HTR-8/SVneo (cell line): ENCODE measurements at places on chromosomes 6 and 20.

DNA sequence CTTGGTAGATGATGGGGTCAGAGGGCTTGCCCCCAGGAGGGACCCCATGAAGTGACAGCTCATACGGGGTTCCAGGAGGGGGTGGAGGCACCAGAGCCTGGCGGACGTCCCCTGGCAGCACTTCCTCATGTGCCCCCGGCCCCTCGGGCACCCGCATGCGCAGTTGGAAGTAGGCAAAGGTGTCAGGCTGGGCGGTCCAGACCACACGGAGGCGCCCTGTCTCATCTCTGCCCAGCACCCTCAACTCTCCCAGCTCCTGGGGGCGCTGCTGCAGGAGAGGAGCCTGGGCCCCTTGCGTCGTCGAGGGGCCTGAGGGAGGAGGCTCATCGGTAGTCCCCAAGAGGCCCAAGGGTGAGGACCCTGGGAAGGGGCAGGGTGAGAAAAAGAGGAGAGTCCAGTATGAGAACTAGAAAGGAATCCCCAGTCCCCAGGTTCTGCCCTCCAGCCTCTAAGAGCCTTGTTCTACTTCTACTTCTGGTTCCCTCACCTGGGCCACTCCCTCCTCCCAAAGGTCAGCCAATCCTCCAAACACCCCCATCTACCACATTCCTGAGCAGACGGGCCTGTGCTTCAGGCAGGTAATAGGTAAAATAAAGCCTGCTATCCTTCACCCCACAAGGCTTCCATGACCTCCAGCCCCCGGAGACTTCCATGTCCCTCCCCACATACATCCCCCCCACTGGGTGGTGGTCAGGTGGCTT is 23.2 kb downstream of the TNXB start:
- no peak for DNase-seq

- no peak for DNase-seq
Measured at GRCh38 chr6:78253618-78254017, 600.8 kb downstream of the MEI4 start.

DNA sequence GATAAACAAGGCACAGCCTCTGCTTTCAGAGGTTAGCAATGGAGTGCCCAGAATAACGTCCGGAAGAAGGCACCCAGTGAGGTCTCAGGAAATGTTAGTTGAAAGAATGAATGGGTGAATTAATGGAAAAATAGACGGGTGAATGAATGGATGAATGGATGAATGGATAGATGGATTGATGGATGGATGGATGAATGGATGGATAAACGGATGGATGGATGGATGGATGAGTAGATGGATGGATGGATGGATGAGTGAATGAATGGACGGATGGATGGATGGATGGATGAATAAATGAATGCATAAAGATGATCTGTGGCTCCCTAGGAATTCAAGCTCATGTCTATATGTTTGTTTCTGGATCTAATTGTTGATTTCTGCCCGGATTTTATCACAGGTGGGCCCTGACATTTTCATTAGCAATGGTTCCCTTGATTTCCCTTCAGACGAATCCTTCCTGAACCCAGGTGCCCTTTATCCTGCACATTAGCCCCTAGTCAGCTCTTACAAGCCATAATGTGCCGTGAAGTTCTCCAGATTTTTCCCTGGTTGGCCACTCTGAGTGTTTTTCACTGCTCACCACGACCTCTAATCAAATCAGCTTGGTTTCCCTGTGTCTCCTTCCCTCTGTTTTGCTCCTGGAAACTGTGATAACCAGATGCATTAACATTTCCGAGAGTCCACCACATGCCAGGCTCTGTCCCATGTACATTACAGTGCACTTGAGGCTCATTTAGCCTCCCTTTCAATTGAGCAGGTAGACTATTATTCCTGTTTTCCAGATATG is 22.2 kb downstream of the TSHZ2 start:
- no peak for DNase-seq

- DNase-seq, result no peak
Measured at GRCh38 chr6:146315381-146316174, 228.1 kb upstream of the RAB32 start.

DNA sequence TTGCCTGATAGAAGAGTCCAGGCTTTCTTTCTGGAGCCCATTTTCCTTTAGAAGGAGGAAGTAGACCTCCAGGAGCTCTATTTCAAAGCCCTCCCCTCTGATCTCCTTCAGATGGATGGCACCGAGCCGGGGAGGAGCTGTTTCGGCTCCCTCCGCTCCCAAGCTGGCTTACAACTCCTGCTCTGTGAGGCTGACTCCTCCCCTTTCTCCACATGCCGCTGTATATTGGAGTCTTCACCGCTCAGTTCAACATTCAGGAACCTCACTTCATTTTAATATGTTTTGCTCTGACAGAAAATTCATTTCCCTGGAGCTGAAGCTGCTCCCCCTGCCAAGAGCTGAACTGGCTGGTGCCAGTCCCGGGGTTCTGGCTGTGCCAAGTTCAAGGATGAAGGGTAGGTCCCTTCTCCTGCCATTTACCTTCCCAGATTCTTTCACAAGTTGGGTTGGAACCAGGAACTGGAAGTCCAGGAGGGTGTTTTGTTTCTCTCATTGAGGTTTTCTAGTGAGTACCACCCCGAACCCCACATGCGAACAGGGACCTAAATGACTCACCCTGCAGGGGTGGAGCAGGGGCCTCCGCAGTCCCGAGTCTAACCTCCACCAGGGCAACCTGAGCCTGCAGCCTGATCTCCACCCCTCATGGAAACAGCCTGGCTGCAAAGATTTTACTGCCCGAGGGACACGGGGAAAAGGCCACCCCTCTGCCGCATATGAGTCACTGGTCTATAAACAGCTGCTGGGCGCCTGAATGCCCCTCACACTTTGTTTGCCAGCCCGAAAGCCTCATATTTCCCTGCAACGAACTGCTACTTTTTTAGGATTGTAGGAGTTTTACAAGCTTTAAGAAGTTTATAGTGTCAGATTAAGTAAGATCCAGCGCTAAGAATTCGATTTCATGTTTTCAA is 68.6 kb upstream of the FOXA2 start:
- DNase-seq, result no peak

GRCh38 chr6:34295721-34296120 is 46.9 kb upstream of the SMIM29 start:
- DNase-seq, result no peak

DNA sequence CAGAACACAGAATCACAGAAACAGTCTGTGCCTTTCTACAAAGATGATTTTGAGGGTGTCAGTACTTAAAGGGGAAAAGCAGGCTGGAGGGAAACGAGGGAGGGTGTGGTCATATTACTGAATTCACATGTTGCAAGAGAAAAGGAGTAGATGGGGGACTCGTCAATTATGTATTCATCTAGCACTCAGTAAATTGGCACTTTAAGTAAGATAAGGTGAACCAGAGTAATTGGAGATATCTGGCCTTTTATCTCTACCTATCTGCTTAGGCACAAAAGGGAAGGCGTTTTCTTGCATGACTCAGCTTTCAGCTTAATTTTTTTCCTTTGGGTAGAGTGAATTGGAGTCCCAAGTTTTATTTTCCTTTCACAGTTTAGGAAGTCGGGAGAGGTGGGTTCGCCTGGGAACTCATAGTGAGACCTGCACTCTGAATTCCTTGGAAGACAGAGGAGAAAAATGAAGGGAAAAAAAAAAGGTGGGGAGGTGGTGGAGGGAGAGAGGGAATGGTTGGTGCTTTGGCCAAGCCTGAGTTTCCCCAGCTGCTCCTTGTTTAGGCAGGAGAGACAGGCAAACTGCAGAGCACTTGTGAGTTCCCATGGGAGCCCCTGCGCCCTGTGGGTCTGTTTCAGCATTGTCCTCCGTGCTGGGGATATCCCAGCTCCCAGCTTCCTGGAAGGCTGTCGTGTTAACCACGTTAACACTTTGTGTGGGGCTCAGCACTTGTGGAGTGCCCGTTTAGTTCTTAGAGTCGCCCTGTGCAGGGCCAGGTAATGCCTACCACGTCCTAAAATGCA is 19.7 kb upstream of the GTSF1L start:
- no peak for DNase-seq

DNA sequence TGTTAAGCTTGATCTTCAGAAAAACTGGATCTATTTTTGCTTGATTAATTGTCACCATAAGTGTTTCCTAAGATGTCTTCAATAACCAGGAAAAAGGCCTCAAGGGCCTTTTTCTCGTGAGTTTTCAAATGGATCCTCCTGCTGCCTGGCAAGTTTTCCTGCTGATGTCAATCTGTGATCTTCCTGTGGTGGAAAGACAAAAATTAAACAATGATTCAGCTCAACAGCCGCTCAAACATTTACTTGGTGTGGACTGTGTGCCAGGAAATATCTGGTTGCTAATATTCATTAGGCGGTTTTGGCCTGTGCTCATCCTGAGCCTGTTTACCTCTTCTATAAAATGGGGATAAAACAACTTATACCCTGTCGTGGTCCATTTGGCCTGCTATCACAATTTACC is 35.4 kb upstream of the SSTR4 start:
- no peak for DNase-seq

DNA sequence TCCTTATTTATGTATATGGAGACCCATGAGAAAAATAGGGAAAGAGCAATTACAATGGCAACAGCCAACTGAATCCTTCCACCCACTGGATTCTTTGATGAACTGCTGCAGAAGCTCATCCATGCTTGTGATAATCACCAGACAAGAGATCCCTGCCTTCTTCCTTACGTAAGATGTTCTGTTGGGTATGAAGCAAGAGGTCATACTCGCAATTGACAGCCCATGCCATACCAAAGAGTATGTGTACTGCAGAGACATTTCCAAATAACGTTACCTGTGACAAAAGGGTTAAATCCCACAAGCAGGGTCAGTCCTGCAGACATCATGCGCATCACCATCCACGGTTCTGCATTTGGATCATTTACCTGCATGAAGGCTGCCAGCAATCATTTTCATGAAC is 27.8 kb downstream of the ELOVL5 start:
- no peak for DNase-seq

DNA sequence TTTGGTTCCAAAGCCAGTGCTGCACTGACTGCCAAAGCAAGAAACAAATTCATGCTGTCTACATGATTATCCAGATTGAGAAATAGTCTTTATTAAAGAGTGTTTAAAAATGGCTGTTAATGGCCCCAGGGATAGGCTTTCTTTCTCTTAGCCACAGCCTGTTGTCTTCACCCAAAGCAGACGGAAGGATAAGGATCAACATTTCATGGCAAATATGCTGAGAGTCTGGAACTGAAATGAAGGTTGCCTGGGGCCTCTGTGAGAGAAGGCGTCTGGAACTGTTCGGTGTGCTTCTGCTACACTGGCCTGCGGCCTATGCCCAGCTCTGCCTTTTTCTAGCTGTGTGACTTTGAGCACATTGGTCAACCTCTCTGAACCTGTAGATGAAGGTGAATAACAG is 373.0 kb upstream of the ZFP64 start:
- DNase-seq, result no peak

GRCh38 chr6:68339488-68340131 is 295.5 kb upstream of the ADGRB3 start:
- DNase-seq, result no peak

DNA sequence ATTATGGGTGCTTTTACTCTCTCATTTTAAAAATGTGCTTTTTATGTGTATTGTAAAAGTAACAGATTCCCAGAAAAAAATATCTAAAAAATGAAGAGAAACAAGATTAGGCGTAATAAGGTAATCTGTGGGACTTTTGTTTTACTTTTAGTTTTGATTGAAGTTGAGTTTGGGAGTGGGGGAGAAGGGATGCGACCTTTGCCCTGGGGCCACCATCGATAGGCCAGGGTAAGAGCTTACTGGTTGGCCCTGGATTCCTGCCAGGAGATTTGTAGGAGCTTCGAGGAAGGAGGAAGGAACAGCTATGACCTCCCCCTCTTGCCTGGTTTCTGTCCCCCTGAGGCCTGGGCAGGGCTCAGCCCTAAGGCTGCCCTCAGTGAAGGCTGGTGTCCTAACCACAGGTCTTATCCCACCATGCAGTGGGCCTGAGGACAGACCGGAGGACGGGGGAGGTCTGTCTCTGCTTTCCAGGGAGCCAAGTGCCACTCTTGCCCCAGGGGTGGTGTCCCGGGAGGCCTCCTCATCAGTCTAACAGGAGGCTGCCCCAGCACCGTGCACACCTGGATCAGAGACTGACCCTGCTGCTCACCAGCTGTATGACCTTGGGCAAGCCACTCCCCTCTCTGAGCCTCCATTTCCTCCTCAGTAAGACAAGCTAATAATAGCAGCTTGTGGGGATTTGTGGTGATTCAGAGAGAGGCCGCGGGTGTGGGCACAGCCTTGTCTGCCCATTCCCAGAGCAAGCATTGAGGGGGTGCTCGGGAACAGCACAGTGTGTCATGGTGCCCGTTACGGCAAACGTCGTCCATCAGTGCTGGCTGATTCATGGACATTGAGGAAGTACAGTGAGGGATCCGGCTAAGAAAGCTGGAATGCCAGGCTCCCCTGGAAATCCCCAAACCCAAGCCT is 21.2 kb downstream of the TGM2 start:
- peak; percentile 81 for DNase-seq

GRCh38 chr6:163945808-163946207 is 531.3 kb downstream of the QKI start:
- DNase-seq, result no peak

DNA sequence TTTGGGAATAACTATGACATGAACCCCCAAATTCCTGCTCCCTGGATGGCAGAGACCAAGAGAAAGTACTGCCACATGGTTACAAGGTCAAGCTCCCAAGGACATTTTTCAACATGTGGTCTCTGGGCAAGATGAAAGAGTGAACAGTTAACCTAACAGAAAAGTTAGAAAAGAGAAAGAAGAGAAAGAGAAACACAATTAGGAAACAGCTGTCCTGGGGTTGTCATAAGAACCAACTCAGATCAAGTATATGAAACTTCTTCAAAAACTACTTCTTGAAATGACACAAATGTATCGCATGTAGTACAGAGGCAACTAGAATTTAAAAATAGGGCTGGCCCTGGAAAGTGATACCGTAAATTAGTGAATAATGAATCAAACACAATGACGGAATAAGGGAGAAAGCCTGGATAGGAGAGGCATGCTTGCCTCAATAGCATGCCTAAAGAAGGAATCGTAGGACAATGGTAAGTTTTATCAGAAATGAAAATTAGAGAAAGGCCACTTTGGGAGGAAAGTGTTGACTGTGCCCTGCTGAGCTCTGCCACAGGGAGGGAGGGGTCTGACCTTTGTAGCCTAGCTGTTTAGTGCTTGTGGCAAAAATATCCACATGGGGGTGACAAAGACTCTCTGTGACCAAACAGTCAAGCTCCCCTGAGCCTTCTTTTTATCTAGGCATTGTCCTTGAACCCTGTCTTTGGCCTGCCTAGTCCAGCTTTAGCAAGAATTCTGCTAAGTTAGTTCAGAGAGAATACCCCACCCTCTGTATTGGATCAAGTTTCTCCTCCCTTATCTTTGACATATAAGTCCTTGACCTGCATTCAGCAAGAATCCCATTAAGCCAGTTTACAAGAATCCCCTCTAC is 4.3 kb upstream of the DCBLD1 start:
- DNase-seq, result no peak

- no peak for DNase-seq
Measured at GRCh38 chr6:1200409-1201101, 111.3 kb upstream of the FOXQ1 start.
